ENCODE measurements at places on chromosomes 1 and 21. TPM values are rescaled to one million over a fixed set of nuclear protein-coding genes. Genes with fewer than 3 reads are reported as not detected.

Gene CLCA2
- not detected for total RNA-seq

Gene MAGI3
- 16.2 TPM for total RNA-seq

Gene C1orf87
- not detected for total RNA-seq

Gene TLR5
- 2.8 TPM for total RNA-seq

Gene NT5C1A
- not detected for total RNA-seq

Gene UMODL1
- 0.13 TPM for total RNA-seq

Gene NIPAL3
- total RNA-seq, result 31.1 TPM

Gene PLPPR4
- 0.42 TPM for total RNA-seq

Gene PADI1
- not detected for total RNA-seq

Gene KCNJ15
- total RNA-seq, result not detected

Gene AMY1C
- total RNA-seq, result not detected

Gene CFHR3
- total RNA-seq, result not detected

Gene ELOA
- total RNA-seq, result 41.7 TPM

Gene ITGB2
- total RNA-seq, result 33.2 TPM

Gene HSF2BP
- 1.2 TPM for total RNA-seq

Gene NFIA
- 183 TPM for total RNA-seq

Gene HOOK1
- 0.19 TPM for total RNA-seq

Gene FBLIM1
- 94.5 TPM for total RNA-seq

Gene CD5L
- total RNA-seq, result not detected

Gene CRP
- 0.42 TPM for total RNA-seq

Gene ATP1A4
- not detected for total RNA-seq

Gene EPHA8
- total RNA-seq, result not detected

Gene TSPEAR
- not detected for total RNA-seq

Gene UBASH3A
- 0.17 TPM for total RNA-seq

Gene SYTL1
- total RNA-seq, result 2.2 TPM

Gene BCAN
- 0.45 TPM for total RNA-seq

Gene ACTL8
- total RNA-seq, result not detected

Gene F11R
- 9.1 TPM for total RNA-seq

Gene LCE6A
- not detected for total RNA-seq

Gene GPR37L1
- total RNA-seq, result 0.17 TPM

Gene S100A2
- total RNA-seq, result 0.71 TPM

Data from esophagus muscularis mucosa (tissue), 4 donors.